ENCODE measurements at places on chromosomes 4 and X.

DNA sequence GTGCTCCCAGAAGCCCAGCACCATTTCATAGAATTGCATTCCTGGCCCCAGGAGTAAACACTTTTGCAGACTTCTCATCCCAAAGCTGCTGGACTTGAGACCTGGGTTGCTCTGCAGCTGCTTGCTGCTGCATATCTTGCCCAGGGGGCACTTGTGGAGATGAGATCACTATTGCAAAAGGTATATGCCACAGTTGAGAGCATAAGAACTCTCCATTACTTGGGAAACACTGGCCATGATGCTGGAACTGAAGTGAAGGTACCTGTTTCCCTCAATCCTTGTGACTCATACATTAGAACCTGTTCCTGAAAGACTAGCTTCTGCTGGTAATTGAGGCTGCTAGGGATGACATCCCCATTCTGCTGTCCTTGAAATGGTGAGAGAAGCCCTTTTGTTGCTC is 43.1 kb upstream of the WDR1 start:
- DNase-seq: no peak

- DNase-seq: no peak
These were observed 9.6 kb downstream of the BMP15 start for GRCh38 chrX:50920132-50920531.

- DNase-seq: no peak
These were observed 292.4 kb downstream of the SLC7A11 start for GRCh38 chr4:137949746-137950145.

GRCh38 chr4:77193511-77194102 is 36.6 kb downstream of the CCNG2 start:
- no peak for DNase-seq

DNA sequence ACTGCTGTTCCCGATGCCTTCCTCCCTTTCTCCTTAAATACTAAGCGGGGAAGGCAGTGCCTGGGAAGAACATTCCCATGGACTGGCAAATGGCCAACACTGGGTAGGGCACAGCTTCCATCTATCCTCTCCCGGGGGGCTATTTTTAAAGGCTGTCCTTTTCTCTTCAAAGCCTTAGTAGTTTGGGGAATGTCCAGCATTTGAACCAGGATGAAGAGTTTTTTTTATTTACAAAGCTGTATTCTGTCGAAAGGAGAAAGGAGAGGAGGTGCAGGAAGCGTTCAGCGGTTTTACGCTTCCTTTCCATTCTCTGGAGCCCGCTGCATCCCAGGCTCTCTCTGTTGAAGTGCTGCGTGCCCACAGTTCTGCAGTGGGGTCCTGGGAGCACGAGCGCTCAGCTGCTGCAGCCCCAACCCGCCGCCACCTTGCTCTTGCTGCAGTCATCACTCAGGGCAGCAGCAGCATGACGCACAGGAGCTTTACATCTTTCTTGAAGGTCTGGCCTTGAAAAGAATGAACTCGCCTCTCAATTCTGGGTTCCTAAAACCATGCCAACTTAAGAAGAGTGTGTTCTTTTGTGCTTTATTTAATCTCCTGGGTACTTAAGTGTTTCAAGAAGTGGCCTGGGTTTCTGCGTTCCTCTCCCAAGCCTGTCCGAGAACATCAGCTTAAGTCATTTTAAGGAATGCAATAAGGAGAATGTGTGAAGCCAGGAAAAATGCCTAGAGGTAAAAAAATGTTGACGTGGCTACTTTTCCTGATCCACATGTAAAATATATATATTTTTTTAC is 427.2 kb downstream of the MAPK10 start:
- no peak for DNase-seq

- DNase-seq: no peak
These were observed 18.5 kb downstream of the HERC3 start for GRCh38 chr4:88610771-88611170.

GRCh38 chr4:8507196-8507570 is 66.6 kb downstream of the TRMT44 start:
- DNase-seq: no peak

GRCh38 chrX:68685685-68686084 is 38.2 kb downstream of the STARD8 start:
- DNase-seq: no peak

- no peak for DNase-seq
These were observed 127.7 kb downstream of the SLC7A11 start for GRCh38 chr4:138114434-138114833.

DNA sequence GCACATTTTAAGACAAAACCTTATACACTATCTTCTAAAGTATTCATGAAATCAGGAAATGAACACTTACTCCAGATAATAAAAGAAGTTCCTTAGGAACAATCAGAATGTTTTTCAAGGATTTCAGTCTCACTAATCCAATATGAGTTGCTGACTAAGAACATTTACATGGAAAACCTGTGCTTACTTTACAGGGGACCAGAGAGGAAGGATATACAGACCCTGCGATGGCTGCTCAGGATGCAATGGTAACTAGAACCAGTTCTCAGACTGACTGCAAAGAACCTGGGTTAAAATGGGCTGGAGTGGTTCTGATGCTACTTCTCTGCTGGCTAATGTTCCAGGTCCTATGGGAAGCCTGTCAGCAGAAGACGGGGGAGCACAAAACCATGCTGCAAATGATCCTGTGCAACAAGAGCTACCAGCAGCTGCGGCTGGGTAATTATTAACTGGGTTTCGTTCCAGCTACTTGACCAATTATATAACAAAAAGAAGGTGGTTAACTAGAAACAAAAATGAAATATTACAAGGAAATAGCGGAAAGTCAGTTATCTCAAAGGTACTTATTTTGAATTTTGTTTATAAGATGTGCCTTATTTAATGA is 85.3 kb downstream of the ANXA10 start:
- DNase-seq: no peak

DNA sequence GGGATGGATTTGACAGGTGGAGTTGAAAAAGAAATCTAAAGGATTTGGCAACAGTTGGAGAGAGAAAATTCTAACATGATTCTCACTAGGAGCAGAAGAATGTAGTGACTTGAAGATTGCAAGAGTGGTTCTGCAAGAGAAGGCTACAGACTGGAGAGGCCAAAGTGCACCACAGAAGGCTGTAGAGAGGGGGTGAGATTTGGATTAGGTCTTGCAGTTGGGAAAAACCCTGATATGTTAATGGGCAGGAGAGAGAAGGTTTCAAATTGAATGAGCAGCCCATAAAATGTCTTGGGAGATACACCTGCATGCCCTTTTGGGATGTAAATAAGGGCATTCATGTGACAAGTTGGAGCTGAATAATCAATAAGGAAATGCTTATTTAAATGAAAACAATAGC is 14.7 kb upstream of the VEGFD start:
- no peak for DNase-seq

DNA sequence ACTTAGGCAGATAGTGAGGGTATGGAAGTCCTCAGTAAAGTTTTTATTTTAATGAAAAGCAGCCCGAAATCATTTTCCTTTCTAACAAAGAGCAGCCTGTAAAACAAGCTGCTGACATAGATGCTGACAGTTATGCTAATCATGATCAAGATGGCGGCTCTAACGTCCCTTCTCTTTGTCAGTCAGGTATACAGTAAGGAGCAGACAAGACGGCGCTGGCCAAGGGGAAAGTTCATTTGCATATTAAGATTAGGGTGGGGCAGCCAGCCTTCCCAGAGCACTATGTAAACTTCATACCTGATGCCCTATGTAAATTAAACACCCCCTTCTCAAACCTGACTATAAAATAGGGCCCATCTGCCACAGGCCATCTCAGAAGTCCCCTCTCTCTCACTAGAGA is 76.9 kb downstream of the MAGEB10 start:
- DNase-seq: no peak

- DNase-seq: no peak
These were observed 486.6 kb upstream of the TENM3 start for GRCh38 chr4:181756451-181757095.

- DNase-seq: no peak
These were observed 41.3 kb upstream of the TXK start for GRCh38 chr4:48175328-48175727.

- DNase-seq: no peak
These were observed 7.0 kb downstream of the MTM1 start for GRCh38 chrX:150575419-150575814.

- no peak for DNase-seq
These were observed 108.8 kb downstream of the SPRY1 start for GRCh38 chr4:123505095-123506010.

GRCh38 chr4:99121008-99121407 is 23.1 kb downstream of the ADH4 start:
- no peak for DNase-seq

DNA sequence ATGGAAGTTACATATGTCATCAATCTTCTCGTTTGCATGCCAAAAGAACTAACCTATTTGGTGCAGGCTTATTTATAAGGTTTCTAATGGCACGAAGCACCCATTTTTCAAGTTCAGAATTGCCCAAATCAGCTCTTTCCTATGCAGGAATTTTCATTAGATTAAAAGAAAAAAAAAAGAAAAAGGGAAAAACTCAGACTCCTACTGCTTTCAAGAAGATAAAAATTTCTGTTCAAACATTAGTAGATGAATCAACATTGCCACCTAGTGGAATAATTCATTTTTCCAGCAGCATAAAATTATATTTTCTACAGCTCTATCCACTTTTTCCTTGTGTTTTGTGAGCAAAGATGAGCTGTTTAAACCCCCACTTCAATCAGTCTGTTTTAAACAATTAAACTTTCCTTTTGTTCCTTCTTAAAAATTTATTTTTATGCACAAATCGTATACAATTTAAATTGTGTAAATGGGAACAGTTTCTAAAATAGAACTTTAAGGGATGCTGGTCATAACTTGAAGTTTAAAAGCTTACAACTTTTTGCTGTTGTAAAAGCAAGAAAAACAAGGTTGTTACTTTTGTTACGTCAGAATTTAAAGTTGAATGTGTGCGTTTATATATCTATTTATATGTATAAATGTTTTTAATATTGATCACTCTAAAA is 309.9 kb downstream of the ARAP2 start:
- DNase-seq: no peak

DNA sequence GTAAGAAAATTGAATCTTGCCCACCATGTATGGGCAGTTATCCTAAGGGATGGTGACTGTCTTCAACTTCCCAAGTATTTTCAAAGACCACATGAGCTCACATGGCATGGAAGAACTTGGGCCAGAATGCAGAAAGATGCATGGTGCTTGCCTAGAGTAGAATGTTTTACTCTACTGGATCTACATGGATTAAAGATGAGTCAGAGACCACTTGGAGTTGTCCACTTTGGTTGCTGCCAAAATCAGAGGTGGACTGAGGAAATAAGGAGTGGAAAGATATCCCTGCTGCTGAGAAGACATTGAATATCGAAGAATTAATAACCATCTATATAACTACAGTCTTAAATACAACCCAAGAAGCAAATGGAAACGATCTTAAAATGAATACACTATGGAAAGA is 498.1 kb downstream of the NLGN4X start:
- no peak for DNase-seq

GRCh38 chr4:76377911-76378310 is 43.0 kb downstream of the CCDC158 start:
- DNase-seq: no peak

DNA sequence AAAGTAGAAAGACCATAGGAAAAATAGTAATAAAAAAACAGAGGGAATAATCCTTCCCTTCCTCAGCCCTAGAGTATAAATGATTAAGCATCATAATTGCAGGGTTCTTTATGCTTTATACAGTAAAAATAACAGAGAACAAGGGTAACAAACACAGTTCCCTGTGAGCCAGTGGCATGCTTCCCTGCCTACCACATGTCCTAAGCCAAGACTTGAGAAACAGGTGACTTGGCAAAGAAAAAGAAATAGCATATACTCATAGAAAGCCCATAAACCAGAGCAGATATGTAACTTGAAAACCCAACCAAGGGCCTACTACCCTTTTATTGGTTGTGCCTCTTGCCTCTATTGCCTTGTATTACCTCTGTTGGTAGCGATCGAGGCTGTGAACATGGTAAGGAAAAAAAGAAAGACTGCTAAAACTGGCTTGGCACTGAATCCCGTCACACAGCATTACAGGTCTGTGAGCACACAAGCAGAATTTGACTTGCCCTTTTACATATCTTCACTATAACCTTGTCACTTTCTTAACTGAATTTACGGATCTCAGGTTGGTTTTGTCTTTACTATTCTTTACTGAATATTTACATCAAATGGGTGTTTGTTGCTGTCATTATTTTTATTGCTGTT is 30.9 kb upstream of the MYOZ2 start:
- no peak for DNase-seq

DNA sequence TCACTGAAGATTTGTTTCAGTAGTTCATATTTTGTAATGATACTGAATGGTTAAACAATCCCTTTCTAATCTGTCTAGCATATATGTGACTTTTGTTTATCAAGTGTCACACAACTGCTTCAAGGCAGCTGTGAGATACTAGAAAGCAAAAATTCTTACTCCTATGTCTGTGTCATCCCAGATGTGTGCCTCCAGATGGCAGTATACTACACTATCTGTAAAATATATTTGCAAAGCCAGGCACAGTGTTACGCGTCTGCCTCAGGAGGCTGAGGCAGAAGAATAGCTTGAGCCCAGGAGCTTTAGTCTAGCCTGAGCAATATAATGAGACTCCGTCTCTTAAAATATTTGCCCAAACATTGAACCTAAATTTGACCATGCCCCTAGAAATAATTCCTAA is 4.0 kb downstream of the NUDT10 start:
- no peak for DNase-seq

DNA sequence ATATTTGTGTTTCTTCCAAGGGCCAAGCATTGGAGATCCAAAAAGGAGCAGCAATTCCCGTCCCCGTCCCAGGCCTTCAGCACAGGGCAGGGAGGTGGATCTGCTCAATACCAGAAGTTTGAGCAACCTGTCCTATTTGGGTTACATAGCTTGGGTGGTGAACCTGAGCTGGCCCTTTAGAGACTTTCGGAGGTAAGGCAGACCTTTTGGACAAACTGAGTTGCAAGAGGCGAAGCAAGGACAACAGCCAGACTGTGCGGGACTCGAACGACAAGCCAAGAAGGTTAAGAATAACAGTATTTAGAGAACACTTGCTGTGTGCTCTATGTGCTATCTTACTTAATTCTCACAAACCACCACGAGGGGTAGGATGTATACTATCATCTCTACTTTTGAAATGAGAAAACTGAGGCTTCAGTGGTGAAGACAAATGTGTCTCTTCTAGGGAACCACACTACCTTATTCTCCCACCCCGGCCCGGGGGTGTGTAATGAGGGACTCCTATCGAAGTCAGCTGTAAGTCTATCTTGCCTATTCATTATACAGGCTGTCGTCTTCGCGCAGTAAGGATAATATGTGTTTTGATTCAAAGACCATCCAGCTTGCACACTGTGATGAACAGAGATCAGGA is 1.3 kb downstream of the NOP14 start:
- no peak for DNase-seq

GRCh38 chr4:164169591-164169990 is 584.3 kb upstream of the SMIM31 start:
- no peak for DNase-seq

DNA sequence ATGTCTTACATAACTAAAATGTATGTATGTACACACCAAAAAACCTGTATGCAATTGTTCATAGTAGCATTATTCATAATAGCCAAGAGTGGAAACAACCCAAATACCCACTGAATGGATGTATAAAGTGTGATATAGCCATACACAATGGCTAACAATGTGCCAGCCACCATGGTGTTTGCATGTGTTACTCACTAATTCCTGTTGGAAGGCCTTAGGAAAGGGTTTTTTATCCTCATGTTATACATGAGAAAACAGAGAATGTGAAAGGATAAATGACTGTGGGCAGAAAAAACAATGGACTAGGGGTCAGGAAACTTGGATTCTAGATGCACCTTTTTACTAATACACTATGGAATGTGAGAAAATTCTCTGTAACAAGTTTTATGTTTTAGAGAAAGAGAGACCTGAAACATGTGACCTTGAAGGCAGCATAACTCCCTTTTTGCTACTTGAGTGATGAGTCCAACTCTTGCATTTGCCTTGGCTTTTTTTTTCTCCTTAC is 55.7 kb downstream of the TIGD2 start:
- no peak for DNase-seq
